ENCODE measurements at places on chromosomes 2 and 18.
A peak's percentile ranks its signal among the peaks of the same experiment; 100 is the strongest.

- no peak for DNase-seq
Observed at GRCh38 chr2:167961536-167962048, 285.8 kb downstream of the STK39 start.

GRCh38 chr2:14678761-14679160, 46.2 kb downstream of the LRATD1 start:
- no peak for DNase-seq

- peak; percentile 20 for DNase-seq
Observed at GRCh38 chr18:11327391-11328009, 178.1 kb upstream of the PIEZO2 start.

- DNase-seq = no peak
Observed at GRCh38 chr18:8708670-8709069, 3.3 kb downstream of the MTCL1 start.

GRCh38 chr2:191836853-191837769, 9.8 kb downstream of the CAVIN2 start:
- DNase-seq = no peak

- DNase-seq = no peak
Observed at GRCh38 chr2:240985881-240986786, 12.3 kb upstream of the SNED1 start.

- no peak for DNase-seq
Observed at GRCh38 chr2:12263730-12264129, 453.0 kb upstream of the TRIB2 start.

- DNase-seq = no peak
Observed at GRCh38 chr2:240254337-240255164, 114.1 kb upstream of the OTOS start.

- no peak for DNase-seq
Observed at GRCh38 chr2:160322320-160322719, 122.2 kb upstream of the ITGB6 start.

GRCh38 chr18:32378705-32379104, 92.0 kb downstream of the GAREM1 start:
- DNase-seq = no peak

DNA sequence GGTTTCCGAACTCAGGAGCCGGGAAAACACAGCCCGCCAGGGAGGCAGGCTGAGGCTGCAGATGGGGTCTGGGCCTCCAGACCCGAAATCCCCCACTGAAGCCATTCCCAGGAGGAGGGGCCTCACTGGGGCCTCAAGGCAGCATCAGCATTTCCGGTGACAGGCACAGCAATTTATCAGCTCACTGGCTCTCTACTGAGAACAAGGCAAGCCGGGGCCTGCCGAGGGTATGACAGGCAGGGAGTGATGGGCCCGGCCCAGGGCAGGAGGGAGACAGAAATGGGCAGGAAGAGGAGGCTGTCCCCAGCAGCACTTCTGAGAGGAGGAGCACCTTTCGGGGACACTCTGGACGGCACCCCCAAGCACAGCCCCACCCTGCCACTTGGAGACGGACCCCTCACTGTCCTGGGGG, 12.5 kb downstream of the SDC1 start:
- DNase-seq = no peak

All from globus pallidus (tissue), 1 donor.